Myocyte (in vitro differentiated cells): ENCODE measurements at places on chromosomes 13 and 19.

DNA sequence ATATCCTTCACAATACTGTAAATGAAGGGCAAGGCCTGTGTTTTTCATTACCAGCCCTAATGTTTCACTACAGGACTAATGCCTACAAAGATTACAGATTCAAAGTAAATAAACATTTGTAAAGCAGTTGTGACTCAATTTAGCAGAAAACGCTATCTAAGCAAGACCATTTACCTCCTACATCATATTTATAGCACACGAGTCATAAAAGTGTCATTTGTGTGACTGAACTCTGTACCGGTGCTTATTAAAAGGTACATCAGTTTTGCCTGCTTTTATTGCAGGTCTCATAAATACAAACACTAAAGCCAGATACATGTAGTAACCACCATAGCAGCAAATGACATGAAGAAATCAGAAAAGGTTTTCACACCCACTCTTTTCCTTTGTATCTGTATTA, 61.5 kb upstream of the SLC15A1 start:
- no peak for DNase-seq

- DNase-seq, result no peak
Measured at GRCh38 chr13:111213964-111214726, 99.0 kb downstream of the ARHGEF7 start.

DNA sequence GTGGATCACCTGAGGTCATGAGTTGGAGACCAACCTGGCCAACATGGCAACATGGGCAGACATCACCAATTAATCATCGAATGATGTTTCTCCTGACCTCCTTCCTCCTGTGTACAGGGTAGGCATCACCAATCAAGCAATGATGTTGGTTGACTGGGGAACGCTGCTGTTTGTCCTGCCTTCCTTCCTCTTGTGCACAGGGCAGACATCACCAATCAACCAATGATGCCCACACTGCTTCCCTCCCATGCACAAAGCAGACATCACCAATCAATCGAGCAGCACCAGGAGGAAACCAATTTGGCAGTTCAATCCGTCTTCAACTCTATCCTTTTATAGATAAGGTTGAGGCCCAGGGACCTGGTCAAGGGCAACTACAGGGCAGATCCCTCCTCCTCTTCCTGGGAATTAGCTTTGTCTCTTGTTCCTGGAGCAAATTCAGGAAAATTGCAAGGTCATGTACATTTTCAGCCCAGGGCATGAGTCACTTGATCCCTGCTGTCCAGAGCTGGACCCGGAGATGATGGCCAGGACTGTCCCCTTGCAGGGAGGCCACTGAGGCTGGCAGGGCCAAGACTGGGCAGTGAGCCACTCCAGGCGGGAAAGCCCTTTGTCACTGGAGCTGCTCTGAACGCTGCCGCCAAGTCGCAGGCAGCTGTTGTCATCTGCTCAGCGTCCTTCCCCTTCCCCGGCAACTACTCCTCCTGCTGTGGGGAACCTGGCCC, 5.3 kb upstream of the CSNK1G2 start:
- peak; percentile 55 for DNase-seq

DNA sequence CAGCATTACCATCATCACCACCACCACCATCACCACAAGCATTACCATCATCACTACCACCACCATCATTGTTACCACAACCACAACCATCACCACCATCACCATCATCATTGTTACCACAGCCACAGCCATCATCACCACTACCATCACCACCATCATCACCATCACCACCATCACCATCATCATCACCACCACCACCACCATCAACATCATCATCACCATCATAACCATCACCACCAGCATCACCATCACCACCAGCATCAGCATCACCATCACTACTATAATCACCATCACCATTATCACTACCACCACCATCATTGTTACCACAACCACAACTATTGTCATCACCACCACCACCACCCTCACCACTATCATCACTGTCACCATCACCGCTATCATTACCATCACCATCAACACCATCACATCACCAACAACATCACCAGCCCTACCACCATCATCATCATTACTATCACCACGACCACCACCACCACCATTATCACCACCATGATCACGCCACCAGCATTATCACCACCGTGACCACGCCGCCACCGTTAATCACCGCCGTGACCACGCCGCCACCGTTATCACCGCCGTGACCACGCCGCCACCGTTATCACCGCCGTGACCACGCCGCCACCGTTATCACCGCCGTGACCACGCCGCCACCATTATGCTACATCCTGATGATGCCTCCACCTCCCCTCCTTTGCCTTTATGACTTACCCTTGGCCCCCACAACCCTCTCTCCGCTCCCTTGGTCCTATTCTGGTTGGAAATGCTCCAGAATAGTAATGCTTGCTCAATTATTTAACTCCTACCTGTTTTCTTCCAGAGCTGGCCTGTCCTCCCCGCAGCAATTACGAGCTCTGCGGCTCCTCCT, 10.0 kb upstream of the FXYD3 start:
- DNase-seq, result no peak

DNA sequence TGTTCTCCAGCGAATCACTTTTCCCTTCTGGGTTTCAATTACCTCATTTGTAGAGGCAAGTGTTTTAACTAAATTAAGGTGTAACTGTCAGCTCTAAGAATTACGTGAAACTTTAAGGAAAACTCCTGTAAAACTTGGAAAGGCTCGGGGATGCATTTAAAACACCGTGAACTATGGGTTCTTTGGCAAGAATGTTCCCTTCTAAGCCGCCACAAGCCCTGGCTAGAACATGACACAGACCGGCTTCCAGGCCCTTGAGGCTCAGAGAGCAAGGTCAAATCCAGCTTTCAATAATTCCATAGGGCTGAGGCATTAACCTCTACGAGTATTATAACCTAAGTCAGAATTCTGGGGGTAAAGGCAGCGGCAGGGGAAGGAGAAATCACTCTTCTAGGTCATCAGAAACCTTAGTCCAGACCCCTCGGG, 685 bp downstream of the VWA8 start:
- peak; percentile 36 for DNase-seq

DNA sequence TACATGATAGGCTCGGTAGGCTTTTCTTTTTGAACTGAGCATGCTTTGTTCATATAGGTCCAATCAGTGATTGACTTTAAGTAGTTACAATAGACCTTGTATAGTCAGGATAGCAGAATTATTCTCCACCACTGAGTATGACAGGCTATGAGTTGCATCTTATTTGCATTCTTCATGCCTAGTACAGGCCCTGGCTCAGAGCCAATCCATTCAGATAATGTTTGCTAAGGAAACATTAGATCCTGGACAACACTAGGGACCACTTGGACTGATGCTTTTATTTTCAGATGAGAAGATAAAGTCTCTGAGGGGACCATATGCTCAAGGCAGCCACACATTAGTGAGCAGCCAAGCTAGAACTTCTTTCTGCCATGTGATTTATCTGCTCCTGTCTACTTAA, 133.9 kb downstream of the KL start:
- DNase-seq, result no peak

DNA sequence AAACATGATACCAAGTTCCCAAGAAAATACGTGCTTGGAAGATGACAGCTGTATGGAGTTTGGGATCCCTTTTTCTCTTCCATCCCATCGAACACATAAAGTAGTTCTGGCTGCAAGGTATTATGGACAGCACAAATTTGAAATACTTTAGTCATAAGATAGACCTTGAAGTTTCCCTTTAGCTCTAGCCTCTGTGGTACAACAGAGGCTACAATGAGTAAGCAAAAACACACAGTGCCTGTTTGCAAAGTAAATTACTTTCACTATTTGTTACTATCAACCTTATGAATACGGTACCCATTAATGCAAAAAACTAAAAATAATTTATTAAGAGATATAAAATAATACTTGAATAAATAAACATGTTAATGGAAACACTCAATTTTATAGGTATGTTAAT, 21.0 kb upstream of the LRCH1 start:
- no peak for DNase-seq

GRCh38 chr19:19488875-19489690, 26.3 kb downstream of the TSSK6 start:
- DNase-seq, result peak; percentile 53

DNA sequence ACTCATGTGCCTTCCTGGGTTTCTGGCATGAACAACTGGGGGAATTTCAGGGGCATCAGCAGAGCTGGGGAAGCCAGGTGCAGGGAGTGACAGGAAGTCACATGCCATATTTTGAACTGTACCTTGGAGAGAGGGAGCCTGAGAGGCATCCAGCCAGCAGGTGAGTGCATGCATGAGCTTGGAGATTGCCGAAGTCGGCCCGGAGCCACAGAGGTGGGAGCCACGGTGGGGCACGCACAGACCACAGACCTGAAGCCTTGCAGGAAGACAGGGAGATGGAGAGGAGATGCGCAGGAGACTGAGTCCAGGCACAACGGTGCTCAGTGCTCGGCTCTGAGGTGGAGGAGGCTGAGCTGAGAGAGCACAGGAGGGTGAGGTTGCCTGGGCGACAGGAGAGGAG, 55.1 kb downstream of the CDADC1 start:
- DNase-seq, result no peak

DNA sequence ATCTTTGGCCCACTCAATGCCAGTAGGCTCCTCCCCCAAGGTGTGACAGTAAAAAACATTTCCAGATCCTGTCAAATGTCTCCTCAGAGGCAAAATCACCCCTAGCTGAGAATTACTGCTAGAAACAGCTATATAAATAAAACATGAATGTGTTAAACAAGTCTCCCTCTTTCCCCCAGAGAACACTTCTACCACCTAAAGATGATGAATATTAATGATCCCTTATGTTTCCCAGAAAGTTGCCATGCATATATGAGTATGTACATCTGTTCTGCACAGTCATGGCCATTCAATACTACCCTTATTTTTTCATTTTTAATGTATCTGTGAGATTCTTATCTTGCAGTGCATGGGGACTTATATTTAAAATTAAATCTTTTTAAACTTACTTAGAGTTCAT, 230.0 kb downstream of the SHISA2 start:
- no peak for DNase-seq

DNA sequence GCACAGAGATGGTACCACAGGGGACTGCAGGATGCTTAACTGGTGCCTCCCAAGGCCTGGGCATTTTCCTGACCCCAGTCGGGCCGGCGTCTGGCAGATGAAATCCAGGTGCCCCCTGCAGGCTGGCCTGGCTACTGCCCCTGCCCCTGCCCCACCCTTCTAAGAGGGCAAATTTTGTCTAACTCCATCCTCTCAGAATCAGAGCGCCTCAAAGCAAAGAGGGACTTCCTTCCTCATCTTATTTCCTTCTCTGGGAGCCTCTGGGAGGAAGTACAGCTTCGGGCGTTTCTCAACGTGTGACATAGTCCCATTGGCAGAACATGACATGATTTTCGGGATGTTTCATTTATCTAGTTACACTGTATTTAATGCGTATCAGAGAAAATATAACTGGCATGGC, 2.7 kb downstream of the PRKACA start:
- no peak for DNase-seq

GRCh38 chr19:23774106-23774505, 15.4 kb upstream of the ZNF681 start:
- DNase-seq, result no peak

- no peak for DNase-seq
Measured at GRCh38 chr19:35098413-35099049, 17.1 kb upstream of the FXYD3 start.

GRCh38 chr19:2623798-2624197, 78.7 kb downstream of the GNG7 start:
- no peak for DNase-seq

DNA sequence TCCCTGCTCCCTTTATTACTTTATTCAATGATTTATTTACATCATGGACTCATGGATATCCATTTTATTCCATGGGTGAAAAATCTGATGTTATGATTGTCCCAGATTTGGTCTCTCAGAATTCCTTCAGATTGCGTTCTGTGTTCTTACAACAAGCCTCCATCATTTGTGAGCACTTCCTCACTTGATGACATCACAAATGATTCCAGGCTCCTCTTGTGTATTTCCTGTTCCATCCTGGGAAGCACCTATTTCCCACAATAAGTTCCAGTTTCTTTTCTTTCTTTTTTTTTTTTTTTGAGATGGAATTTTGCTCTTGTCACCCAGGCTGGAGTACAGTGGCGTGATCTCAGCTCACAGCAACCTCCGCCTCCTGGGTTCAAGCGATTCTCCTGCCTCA, 6.7 kb downstream of the ACP7 start:
- no peak for DNase-seq

GRCh38 chr19:51607920-51608562, 22.2 kb downstream of the SIGLEC5 start:
- peak; percentile 79 for DNase-seq

GRCh38 chr13:102504002-102504401, 92.8 kb upstream of the TPP2 start:
- DNase-seq, result no peak

- no peak for DNase-seq
Measured at GRCh38 chr19:55962186-55962585, 14.6 kb downstream of the NLRP8 start.

DNA sequence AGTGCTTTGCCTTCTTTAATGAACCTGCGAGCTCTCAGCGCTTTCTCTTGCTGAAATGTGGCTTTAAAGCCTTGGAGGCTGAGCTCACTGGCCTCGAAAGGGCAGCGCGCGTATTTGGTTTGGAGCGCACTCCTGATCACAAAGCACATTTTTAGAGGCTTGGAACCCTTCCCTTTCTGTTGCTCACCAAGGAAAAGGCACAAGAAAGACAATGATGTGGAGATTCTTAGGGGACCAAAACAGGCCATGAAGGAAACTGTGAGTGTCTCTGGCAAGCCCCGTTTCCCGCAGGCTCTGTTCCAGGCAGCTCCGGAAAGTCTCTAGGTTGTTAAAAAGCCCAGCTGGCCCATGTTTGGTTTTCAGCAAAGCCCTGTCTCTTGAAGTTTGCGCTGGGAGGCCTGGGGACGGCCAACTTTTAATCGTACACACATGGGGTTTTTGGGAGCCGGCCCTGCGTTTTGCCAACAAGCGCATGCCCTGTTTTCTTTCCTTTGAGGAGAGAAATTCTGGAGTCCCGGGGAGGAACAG, 9.4 kb upstream of the SPC24 start:
- no peak for DNase-seq

DNA sequence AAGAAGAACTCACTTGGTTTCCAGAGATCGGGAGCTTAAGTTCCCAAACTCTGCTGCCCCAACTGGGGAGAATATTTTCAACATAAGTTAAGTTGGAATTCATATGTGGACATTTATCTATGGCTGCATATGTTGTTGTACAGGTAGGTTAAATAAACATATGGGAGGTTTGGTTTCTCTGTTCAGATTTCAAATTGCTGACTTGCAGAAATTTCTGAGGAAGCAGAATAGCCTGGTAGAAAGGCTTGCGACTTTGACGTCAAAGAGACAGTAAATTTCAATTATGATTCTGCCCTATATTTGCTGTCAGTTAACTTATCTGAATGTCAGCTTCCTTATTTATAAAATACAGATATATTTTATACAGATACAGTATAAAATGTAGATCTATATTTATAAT, 40.0 kb upstream of the TPP2 start:
- DNase-seq, result no peak

GRCh38 chr13:49814551-49815270, 22.2 kb upstream of the KPNA3 start:
- DNase-seq, result no peak

DNA sequence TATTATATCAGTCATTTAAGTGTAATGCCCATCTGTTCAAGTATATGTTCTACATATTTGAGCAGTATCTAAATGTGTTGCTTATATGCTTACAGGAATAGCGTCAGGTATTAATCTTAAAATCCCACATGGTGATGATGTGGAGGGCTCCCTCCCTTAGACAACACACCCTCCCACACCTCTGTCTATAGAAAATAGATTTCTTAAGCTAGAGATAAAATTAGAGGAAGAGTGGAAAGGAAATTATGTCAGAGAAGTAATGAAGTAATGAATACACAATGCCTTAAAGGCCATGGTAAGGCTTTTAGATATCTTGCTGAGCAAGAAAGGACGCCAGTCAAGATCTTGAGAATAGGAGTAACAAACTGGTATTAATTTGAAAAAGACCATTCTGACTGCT, 12.4 kb downstream of the ZDHHC20 start:
- no peak for DNase-seq
